ENCODE measurements at places on chromosomes 4 and X.

GRCh38 chr4:138565576-138565975, 323.4 kb upstream of the SLC7A11 start:
- no peak for DNase-seq

- no peak for DNase-seq
Observed at GRCh38 chrX:29233592-29234183, 646.4 kb downstream of the IL1RAPL1 start.

- no peak for DNase-seq
Observed at GRCh38 chr4:132542228-132542627, 606.9 kb upstream of the PCDH10 start.

DNA sequence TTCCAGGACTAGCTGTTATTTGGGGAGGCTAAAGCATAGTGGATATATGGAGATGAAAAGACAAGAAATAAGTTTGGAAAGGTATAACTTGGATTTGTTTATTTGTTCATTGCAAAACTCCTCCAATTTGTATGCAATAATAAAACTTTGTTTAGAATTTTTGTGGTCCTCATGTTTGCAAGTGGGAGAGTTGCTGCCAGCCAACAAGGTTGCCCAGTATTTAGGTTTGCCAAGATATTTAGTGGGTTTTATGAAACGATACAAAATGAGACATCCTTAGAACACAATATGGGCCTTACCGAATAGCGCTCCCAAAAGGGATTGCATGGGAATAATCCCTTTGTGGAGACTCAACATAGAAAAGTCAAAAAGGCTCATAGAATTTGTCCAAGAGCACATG, 162.1 kb downstream of the INPP4B start:
- no peak for DNase-seq

DNA sequence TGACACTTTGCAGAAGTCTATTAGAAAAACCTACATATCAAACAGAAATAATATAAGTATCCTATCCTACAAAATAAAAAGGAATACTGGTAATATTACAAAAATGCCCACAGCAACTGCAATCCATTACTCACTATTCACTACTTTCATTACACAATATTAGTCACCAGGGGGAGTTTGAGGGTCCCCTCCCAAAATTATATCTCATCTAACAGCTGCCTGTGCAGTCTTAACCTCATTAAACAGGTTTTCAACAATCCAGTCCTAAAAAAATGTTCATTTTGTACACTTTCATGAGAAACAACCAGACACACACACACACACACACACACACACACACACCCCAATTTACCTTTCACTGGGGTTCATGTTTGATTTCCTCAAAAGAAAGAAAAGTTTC, 2.9 kb downstream of the CLOCK start:
- no peak for DNase-seq

Data from bone marrow (tissue), 2 donors.